ENCODE measurements at places on chromosomes 3 and 15.

- no peaks in the 10 kb centered on the region for H3K4me1 ChIP-seq
- H3K27ac ChIP-seq, result no peak overlapping the region
- no peaks in the 10 kb centered on the region for H3K27me3 ChIP-seq
These were observed 21.9 kb upstream of the ZBTB47 start for GRCh38 chr3:42631620-42632019.

DNA sequence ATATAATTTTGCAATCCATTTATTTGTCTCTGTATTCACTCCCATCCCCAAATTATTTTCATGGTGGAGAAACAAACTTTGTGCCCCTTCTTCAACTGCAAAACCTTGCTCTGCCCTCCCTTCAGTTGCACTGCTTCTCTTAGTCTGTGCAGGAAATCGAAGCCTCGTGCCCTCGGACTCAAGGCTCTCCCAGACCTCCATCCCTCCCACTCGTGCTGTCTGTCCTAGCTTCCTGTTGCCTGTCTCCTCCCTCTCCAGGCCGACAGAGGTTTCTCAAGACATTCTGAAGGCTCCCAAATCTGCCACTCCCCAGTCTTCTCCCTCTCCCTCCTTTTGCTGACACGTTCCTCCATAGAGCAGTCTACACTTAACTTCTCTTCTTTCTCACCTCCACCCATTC is 177.6 kb downstream of the PDZRN3 start:
- DNase-seq, result no peak
- no peak overlapping the region for H3K27ac ChIP-seq
- no peaks in the 10 kb centered on the region for H3K36me3 ChIP-seq
- peaks cover 24% of the 10 kb centered on the region for H3K4me1 ChIP-seq

- H3K36me3 ChIP-seq, result no peaks in the 10 kb centered on the region
- no peak for DNase-seq
- no peak overlapping the region for H3K4me3 ChIP-seq
These were observed 110.9 kb upstream of the PHLDB2 start for GRCh38 chr3:111748132-111748531.

DNA sequence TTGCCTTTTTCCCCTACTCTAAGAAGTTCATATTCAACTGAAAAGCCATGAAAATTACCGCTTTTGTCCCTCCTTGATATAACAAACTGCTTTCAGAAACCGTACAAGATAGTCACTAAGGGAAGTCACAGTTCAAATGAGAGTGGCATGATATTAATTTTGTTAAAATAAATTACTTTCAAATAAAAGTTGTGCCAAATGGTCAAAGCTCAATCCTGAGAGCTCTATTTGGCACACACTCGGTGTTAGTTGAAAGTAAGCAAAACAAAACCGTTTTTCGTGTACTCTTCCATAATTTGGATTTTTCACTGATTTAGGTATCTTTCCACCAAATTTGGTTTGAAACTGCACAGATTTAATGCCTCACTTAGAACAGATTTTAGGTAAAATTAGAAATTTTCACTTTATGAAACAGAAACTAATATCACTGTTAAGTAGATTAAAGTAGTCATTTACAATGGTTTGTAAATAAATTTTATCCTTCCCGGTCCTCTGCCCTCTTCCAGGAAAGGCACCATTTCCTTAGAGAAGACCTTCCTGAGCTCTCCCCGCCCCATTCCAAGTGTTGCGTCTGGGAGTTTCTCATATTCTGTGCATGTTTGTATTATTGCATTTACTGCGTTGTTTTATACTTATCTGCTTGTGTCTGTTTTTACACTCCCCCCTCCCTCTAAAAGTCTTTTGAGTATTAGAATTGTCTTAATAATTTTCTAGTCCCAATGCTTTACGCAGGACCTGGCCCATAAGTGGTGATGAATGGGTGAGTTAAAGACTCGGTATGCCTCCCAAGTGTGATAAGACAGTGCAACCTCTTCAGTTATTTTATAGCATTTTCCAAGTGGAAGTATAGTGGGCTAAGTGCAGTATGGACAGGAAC is 853 bp downstream of the TCAIM start:
- peak overlapping the region; percentile 90 for H3K4me3 ChIP-seq
- no peak for DNase-seq
- H3K27me3 ChIP-seq, result no peaks in the 10 kb centered on the region
- H3K4me1 ChIP-seq, result peaks cover 10% of the 10 kb centered on the region

GRCh38 chr15:38414357-38414756 is 39.6 kb upstream of the FAM98B start:
- H3K4me3 ChIP-seq, result no peak overlapping the region
- no peaks in the 10 kb centered on the region for H3K4me1 ChIP-seq
- H3K27me3 ChIP-seq, result peaks cover 4% of the 10 kb centered on the region
- H3K27ac ChIP-seq, result no peak overlapping the region
- peak; percentile 28 for DNase-seq

GRCh38 chr3:62229211-62229610 is 144.1 kb downstream of the FEZF2 start:
- no peaks in the 10 kb centered on the region for H3K36me3 ChIP-seq
- H3K27me3 ChIP-seq, result no peaks in the 10 kb centered on the region
- no peak overlapping the region for H3K27ac ChIP-seq

DNA sequence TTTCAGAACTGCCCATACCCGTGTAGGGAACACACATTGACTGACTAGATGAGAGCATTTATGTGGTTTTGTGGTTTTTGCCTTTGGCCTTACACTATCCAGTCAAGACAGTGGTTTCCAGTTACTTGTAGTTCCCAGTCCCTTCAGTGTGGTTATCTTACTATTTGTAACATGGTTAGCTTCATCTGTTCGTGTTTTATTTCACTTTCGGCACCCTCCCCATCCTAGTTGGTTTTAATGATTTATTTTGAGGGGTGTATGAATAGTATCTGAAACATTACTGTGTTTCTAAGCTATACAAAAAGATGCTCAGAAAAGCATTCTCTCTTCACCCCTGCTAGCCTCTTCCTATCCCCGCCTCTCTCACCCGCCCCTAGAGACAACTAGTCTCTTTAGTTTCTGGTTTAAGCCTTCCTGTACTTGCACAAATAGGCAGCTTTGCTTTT is 14.1 kb downstream of the LYSMD4 start:
- H3K36me3 ChIP-seq, result peaks cover 26% of the 10 kb centered on the region
- no peaks in the 10 kb centered on the region for H3K27me3 ChIP-seq
- no peak overlapping the region for H3K27ac ChIP-seq
- DNase-seq, result no peak
- H3K4me3 ChIP-seq, result no peak overlapping the region

GRCh38 chr3:55160241-55160983 is 232.6 kb upstream of the LRTM1 start:
- H3K27me3 ChIP-seq, result no peaks in the 10 kb centered on the region
- no peaks in the 10 kb centered on the region for H3K36me3 ChIP-seq
- no peaks in the 10 kb centered on the region for H3K4me1 ChIP-seq

- H3K36me3 ChIP-seq, result no peaks in the 10 kb centered on the region
- H3K27me3 ChIP-seq, result no peaks in the 10 kb centered on the region
- H3K4me1 ChIP-seq, result no peaks in the 10 kb centered on the region
- H3K4me3 ChIP-seq, result no peak overlapping the region
- no peak for DNase-seq
- no peak overlapping the region for H3K27ac ChIP-seq
These were observed 311.5 kb upstream of the ROPN1 start for GRCh38 chr3:124303305-124303910.

DNA sequence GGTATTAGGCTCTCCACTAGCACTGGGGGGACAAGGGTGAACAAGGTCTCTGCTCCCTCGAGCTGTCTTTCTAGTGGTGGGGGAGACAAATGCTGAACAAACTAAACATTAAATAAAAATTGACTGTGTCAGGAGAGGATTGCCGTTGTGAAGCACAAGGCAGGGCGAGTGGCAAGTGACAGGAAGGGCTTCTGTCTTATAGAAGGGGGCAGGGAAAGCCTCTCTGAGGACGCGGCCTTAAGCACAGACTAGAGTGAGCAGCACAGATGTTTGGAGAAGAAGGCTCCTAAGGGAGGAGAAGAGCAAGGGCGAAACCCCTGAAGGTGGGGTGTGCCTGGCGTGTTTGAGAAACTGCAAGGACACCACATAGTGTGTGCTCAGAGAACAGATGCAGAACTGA is 50.9 kb upstream of the ATP2B2 start:
- H3K27ac ChIP-seq, result no peak overlapping the region
- H3K27me3 ChIP-seq, result peaks cover 2% of the 10 kb centered on the region
- DNase-seq, result no peak
- no peak overlapping the region for H3K4me3 ChIP-seq
- no peaks in the 10 kb centered on the region for H3K36me3 ChIP-seq
- no peaks in the 10 kb centered on the region for H3K4me1 ChIP-seq

DNA sequence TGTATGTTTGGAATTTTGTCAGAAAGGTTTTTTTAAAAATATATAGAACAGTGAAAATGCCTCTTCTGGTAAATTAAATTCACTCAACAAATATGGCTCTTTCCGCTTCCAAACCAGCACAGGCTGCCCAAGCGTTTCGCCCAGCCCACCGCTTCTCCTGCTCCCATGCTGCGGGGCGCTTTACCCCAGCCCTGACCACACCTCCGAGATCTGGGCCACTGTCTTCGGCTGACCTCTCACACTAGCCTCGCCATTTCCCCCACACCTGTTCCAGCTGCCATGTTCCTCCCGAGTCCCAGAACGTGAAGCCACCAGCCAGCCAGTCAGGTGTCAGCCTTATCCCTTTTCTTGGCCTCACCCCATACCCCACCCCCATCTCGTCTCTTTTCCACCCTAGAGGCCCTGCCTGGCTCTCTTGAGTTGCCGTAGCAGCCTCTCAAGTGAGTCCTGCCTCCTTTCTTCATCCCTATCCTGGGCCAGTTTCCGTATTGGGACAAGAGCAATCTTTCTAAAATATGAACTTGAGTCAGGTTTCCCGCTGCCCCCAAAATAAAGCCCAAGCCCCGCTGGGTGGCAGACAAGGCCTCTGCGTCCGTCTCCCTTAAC is 46.5 kb downstream of the SLC12A8 start:
- DNase-seq, result no peak
- peaks cover 12% of the 10 kb centered on the region for H3K36me3 ChIP-seq
- H3K4me1 ChIP-seq, result no peaks in the 10 kb centered on the region
- H3K27me3 ChIP-seq, result no peaks in the 10 kb centered on the region

GRCh38 chr15:67024314-67024997 is 40.9 kb upstream of the SMAD3 start:
- DNase-seq, result peak; percentile 89
- H3K27me3 ChIP-seq, result no peaks in the 10 kb centered on the region
- no peak overlapping the region for H3K4me3 ChIP-seq
- no peaks in the 10 kb centered on the region for H3K36me3 ChIP-seq
- peak overlapping the region; percentile 60 for H3K27ac ChIP-seq

- no peak for DNase-seq
- peaks cover 31% of the 10 kb centered on the region for H3K36me3 ChIP-seq
- no peaks in the 10 kb centered on the region for H3K27me3 ChIP-seq
- peaks cover 8% of the 10 kb centered on the region for H3K4me1 ChIP-seq
- H3K4me3 ChIP-seq, result no peak overlapping the region
These were observed 8.7 kb downstream of the DLG1 start for GRCh38 chr3:197289726-197290125.

DNA sequence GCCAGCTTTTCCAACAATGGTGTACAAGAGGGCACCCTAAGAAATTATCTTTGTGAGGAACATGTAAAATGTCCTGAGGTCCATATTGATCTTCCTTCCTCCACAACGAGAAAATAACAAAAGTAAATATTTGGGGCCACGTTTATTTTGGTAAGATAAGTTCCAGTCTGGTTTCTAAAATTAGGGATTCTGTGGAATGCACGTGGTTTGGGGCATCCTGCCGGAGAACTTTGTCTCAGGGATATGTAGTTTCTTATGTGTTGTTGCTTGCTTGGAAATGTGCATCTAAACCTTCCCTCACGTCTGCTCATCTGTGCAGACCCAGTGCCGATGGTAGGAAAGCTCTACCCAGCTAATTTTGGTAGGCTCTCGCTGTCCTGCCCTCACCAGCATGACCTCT is 62.8 kb downstream of the CTDSPL start:
- H3K27me3 ChIP-seq, result no peaks in the 10 kb centered on the region
- no peak overlapping the region for H3K4me3 ChIP-seq
- H3K4me1 ChIP-seq, result no peaks in the 10 kb centered on the region
- no peak overlapping the region for H3K27ac ChIP-seq
- H3K36me3 ChIP-seq, result peaks cover 2% of the 10 kb centered on the region

DNA sequence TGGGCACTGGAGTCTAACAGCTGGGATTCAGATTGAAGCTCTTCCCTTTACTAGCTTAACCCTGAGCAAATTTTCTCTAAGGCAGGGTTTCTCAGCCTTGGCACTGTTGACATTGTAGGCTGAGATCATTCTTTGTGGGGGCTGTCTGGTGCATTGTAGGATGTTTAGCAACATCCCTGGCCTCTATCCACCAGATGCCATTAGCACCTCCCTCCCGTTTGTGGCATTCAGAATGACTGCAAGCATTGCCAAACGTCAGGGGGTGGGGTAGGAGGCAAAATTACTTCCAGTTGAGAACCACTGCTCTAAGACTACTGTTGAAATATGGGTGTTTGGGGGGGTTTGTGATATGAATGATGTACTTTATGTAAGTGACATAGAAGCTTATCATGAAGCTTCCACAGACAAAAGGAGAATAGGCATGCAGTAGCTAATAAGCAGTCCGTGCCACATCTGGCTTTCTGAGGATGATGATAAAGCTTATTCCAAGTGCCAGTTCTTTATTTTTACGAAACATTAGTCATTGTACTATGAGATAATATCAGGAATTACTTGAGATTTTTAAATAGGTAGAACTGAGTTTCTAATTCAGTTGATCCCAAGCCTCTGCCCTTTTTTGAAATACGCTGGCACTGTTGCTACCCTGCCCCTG is 39.3 kb downstream of the NKIRAS1 start:
- peaks cover 8% of the 10 kb centered on the region for H3K36me3 ChIP-seq
- DNase-seq, result no peak
- H3K4me1 ChIP-seq, result no peaks in the 10 kb centered on the region
- H3K4me3 ChIP-seq, result no peak overlapping the region
- no peaks in the 10 kb centered on the region for H3K27me3 ChIP-seq
- H3K27ac ChIP-seq, result no peak overlapping the region

GRCh38 chr3:89252016-89252415 is 144.6 kb downstream of the EPHA3 start:
- DNase-seq, result no peak
- H3K27me3 ChIP-seq, result no peaks in the 10 kb centered on the region
- no peak overlapping the region for H3K4me3 ChIP-seq
- H3K36me3 ChIP-seq, result no peaks in the 10 kb centered on the region
- no peaks in the 10 kb centered on the region for H3K4me1 ChIP-seq

- no peaks in the 10 kb centered on the region for H3K4me1 ChIP-seq
- H3K27me3 ChIP-seq, result no peaks in the 10 kb centered on the region
- H3K27ac ChIP-seq, result no peak overlapping the region
These were observed 252.3 kb upstream of the CHRM5 start for GRCh38 chr15:33716025-33716424.

DNA sequence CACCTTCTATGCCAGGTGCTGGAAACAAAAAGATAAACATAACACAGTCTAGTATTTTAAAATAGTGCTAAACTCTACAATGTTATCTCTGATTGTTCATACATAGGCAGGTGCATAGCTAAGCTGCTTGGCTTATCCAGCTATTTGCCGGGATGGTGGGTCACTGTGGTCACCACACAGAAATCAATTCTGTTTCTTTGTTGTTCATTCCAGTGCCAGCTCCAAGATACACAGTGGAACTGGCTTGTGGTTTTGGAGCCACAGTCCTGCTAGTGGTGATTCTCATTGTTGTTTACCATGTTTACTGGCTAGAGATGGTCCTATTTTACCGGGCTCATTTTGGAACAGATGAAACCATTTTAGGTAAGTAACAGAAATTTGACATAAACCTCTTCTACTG is 130.2 kb downstream of the IL1RAP start:
- H3K4me3 ChIP-seq, result no peak overlapping the region
- H3K27me3 ChIP-seq, result no peaks in the 10 kb centered on the region
- no peak overlapping the region for H3K27ac ChIP-seq
- H3K36me3 ChIP-seq, result peaks cover 4% of the 10 kb centered on the region
- no peaks in the 10 kb centered on the region for H3K4me1 ChIP-seq

- no peaks in the 10 kb centered on the region for H3K36me3 ChIP-seq
- DNase-seq, result peak; percentile 79
- no peaks in the 10 kb centered on the region for H3K27me3 ChIP-seq
- peak overlapping the region; percentile 7 for H3K4me3 ChIP-seq
These were observed 783 bp upstream of the ISG20 start for GRCh38 chr15:88637841-88638625.
